ENCODE measurements at places on chromosomes 16 and 17. TPM values are rescaled to one million over a fixed set of nuclear protein-coding genes. Genes with fewer than 3 reads are reported as not detected.

The HSD11B2 gene
- total RNA-seq, result 2.1 TPM

The ABCC11 gene
- 0.06 TPM for total RNA-seq

The TBC1D3C gene
- not detected for total RNA-seq

The ODAD4 gene
- total RNA-seq, result 1.2 TPM

The FSCN2 gene
- total RNA-seq, result 1.6 TPM

Data from A549 treated with AZD2906 at 1 μM for 4 hours (cell line).